Fibroblast of pulmonary artery (primary cell): ENCODE measurements at places on chromosomes 6 and 20.
A peak's percentile ranks its signal among the peaks of the same experiment; 100 is the strongest.

GRCh38 chr20:48483334-48484066 is 344.3 kb downstream of the PREX1 start:
- no peak for DNase-seq

- DNase-seq, result no peak
Observed at GRCh38 chr20:57732226-57732625, 22.4 kb upstream of the PMEPA1 start.

GRCh38 chr6:154738551-154738961 is 5.3 kb downstream of the SCAF8 start:
- peak; percentile 42 for DNase-seq

DNA sequence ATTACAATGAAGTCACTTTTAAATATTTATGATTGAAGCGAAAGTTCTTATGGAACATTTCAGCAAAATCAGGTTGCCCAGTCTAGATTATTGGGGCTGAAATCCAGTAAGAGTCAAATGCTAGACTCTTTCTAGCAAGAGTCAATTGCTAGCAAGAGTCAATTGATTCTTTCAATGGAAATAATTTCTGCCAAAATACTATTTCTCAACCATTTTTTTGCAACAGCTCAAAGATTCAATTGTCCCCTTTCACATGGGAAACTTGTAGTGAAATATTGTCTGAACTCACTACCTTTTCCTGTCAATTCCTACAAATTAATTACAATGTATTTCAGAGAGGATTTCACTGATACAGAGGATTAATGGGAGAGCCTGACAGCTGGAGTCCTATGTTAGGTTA is 78.3 kb downstream of the MAP7 start:
- DNase-seq, result no peak

DNA sequence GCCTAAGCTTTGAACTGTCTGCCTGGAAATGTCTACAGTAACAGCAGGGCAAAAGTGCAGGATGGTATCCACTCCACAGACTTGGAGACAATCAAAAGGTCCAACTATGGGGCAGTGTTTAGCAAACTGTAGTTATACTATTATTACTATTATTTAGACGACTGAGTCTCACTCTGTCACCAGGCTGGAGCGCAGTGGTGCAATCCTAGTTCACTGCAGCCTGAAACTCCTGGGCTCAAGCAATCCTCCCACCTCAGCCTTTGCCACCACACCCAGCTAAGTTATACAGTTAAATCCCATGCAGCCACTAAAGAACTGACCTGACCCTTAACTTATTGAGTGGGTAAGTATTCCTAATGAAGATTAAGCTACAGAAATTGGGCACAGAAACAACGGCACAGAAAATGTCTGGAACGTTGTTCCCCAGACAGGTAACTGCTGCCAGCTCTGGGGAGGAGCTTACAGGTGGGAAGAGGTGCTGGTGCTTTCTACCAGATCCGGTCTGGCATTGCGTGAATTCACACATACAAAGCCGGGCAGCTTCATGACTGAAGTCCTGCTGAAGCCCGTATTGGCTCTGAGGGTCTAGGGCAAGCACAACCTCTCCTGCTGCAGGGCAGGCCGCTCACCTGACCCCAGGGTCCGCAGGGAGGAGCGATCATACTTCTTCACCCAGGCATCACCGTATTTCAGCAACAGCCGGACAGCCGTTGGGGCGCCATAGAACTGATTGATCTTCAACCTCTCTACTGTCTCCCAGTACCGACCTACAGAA is 27.0 kb upstream of the APMAP start:
- no peak for DNase-seq

DNA sequence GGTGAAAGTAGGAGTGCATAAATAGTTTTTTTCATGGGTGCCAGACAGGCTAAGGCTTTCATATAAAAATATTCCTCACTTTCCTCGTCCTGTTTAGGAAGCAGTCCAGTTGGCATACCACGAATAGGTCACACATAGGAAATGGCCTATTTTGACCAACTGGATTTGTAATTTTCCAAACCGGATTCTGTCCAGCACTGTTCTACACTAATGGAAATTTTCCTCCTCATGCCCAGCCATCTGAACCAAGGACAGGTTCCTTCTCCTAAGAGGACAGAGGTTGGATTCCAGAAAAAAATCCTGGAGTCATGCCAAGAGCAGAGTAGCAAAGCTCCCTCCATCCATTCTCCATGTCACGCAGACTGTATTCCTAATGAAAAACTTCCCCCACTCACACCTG is 43.1 kb downstream of the PANK2 start:
- no peak for DNase-seq

DNA sequence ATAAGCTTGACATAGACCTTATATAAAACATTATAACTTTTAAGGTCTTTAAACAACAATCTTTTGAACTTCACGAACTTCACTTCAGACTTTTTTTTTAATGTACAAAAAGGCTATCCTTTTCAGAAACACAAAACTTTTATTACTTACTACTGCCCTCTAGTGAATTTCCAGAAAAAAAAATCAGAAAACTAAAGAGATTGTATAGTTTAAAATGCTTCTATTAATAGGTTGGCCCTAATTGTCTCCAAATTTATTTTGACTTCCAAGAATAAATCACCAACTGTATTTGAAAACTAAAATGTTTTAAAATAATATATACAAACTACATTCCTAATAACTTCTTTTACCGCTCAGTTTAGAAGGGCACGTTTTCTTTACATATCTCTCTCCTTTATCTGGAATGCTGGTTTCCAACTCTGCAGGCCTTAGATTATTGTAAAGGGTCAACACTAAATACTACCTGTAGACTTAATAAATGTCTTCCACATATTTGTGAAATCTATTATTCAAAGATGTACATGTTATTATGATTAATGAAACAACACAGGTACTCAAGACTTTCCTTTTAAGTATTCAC is 66.8 kb downstream of the LMBRD1 start:
- peak; percentile 21 for DNase-seq

GRCh38 chr6:107304421-107305025 is 154.8 kb downstream of the PDSS2 start:
- DNase-seq, result no peak

DNA sequence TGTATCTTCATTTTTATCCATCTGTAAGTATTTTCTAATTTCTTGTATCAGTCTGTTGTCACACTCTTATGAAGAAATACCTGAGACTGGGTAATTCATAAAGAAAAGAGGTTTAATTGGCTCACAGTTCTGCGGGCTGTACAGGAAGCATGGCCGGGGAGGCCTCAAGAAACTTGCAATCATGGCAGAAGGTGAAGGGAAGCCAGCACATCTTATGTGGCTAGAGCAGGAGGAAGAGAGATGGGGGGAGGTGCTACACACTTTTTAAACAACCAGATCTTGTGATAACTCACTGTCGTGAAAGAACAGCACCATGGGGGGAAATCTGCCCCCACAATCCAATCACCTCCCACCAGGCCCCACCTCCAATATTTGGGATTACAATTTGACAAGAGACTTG is 10.9 kb upstream of the BCKDHB start:
- DNase-seq, result no peak

- DNase-seq, result peak; percentile 85
Observed at GRCh38 chr20:47181056-47181862, 175.2 kb downstream of the ZMYND8 start.

GRCh38 chr20:54650052-54650719 is 174.8 kb downstream of the DOK5 start:
- peak; percentile 8 for DNase-seq

- DNase-seq, result no peak
Observed at GRCh38 chr6:15265787-15266186, 19.9 kb downstream of the JARID2 start.

GRCh38 chr6:91291071-91291470 is 704.2 kb upstream of the MAP3K7 start:
- DNase-seq, result no peak

- no peak for DNase-seq
Observed at GRCh38 chr20:11380283-11380682, 537.4 kb upstream of the BTBD3 start.

GRCh38 chr6:156686301-156686994 is 90.7 kb upstream of the ARID1B start:
- peak; percentile 71 for DNase-seq

- DNase-seq, result no peak
Observed at GRCh38 chr20:59662856-59663512, 58.6 kb downstream of the PHACTR3 start.

- peak; percentile 63 for DNase-seq
Observed at GRCh38 chr6:131250122-131250521, 114.9 kb downstream of the AKAP7 start.

- DNase-seq, result no peak
Observed at GRCh38 chr20:47850146-47850545, 64.9 kb upstream of the SULF2 start.

GRCh38 chr6:154791556-154792317 is 58.5 kb downstream of the SCAF8 start:
- DNase-seq, result peak; percentile 56

DNA sequence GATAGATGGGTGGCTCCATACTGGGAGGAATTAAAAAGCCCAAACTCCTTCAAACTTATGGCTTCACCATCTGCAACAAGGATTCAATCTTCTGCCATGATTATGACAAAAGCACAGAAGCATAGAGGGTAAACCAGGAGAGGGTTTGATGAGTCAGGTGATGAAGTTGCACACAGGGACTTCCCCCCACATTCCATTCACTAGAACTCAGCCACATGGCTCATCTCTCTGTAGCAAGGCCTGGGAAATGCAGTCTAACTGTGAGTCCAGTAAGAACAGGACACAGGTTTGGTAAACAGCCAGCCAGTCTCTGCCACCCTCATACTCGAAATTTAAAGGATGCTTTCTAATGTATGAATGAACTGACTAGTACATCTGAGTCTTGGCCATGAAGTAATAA is 142.9 kb downstream of the HIVEP2 start:
- peak; percentile 96 for DNase-seq

DNA sequence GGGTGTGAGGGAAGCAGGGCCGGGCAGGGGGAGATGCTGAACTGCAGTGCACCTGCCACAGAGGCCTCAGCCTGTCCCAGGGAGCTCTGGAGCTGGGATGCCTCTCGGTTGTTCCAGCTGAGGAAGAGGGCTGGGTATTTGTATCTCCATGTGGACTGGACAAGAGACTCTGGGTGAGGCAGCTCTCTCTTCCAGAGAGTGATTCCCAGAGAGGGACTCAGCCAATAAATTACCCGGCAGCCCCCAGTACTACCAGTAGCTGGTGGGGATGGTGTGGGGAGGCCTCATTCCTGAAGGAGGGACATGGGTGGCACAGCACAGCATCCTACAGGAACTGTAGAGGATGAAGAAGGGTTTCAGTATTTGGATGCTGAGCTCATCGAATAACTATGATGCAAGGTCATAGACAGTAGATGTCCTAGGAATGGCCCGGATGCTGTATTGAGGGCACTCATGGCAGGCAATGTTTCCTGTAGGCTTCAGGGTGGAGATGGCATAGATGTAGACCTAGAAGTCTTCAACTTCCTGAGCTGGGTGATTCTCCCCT is 1.4 kb downstream of the FGD2 start:
- peak; percentile 14 for DNase-seq

DNA sequence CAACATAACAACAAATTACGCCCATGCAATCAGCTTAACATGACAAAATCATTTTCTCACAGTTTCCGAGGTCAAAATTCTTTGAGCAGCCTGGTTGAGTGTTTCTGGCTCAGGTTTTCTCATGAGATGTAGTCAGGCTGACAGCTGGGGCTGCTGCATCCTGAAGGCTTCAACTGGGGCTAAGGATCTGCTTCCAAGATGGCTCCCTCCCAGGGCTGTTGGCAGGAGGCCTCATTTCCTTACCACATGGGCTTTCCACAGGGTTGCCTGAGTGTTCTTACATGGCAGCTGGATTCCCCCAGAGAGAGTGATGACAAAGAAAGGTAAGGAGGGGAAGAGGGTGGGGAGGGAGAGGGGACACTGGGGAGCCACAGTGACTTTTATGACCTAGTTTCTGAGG is 63.1 kb upstream of the NNAT start:
- no peak for DNase-seq

DNA sequence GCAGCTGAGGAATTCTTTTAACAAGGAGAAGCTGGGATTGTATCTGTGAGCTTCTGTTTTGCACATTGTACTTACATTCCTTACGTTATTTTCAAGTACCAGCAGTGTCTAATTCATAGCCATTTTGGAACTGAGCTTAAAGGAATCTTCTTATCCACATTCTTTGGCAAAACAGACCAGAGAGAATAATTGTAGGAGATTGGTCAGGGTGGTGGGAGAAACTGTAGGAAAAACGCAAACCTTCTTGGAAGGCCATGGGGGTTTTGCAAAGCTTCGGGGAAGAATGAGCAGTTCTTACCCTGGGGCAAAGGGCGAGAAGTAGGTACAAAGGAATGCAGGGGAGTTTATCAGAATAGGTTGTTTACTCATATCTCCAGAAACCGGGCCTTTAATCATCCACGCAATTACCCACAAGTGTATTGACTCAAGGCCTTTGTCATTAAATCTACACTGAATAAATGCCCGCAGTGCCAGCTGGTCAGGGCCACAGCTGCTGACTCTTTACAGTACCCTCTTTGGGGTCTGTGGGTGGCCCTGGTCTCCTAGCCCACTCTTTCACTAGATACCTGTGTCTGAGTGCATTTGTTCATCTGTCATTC is 39.6 kb upstream of the SPTLC3 start:
- DNase-seq, result no peak
